Hair follicular keratinocyte (primary cell): ENCODE measurements at places on chromosomes 2 and 18. TPM values are rescaled to one million over a fixed set of nuclear protein-coding genes. Genes with fewer than 3 reads are reported as not detected.

PIEZO2 gene
- total RNA-seq = not detected in 2 replicates

ELOA2 gene
- not detected in 2 replicates for total RNA-seq

CPS1 gene
- 14.5 and 24.4 TPM in 2 replicates for total RNA-seq

ALK gene
- total RNA-seq = under 0.01 TPM in 1 of 2 replicates, not detected in the other

CHRNG gene
- total RNA-seq = not detected in 2 replicates

ANKRD30BL gene
- total RNA-seq = not detected in 2 replicates
